NCI-H187 (cell line): ENCODE measurements at places on chromosomes 16 and 17.

DNA sequence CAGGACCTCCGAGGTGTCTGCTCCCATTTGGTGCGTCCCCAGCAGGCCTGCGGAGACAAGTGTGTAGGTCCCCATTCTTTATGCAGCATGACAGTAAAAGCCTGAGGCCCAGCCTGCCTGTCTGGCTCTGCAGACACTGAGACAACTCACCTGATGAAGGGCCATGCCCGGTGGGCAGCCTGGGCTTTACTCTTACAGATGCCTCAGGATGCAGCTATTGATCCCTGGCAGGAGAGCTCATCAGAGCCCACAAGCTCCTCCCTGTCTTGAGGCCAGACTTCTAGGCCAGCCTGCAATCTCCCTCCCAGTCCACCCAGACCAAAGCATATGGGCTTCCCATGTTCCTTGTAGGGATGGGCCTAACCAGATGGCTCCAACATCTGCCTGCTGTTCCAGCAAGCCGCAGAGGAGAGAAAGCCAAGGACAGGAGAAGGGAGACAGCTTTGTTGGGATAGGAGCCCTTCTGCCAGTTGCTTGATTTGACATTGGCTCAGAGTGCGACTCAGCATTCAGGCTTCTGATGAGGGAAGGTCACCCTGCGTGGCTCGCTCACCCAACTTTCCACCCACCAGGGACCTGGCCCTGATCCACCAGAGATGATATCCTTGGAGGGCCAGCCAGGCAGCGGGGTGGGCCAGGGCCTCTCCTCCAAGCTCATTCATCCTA is 87.5 kb downstream of the SOCS1 start:
- no peak for DNase-seq

- no peak for DNase-seq
These were observed 1.3 kb downstream of the PLK1 start for GRCh38 chr16:23679986-23680336.

GRCh38 chr17:56305007-56305406 is 151.7 kb downstream of the ANKFN1 start:
- no peak for DNase-seq

DNA sequence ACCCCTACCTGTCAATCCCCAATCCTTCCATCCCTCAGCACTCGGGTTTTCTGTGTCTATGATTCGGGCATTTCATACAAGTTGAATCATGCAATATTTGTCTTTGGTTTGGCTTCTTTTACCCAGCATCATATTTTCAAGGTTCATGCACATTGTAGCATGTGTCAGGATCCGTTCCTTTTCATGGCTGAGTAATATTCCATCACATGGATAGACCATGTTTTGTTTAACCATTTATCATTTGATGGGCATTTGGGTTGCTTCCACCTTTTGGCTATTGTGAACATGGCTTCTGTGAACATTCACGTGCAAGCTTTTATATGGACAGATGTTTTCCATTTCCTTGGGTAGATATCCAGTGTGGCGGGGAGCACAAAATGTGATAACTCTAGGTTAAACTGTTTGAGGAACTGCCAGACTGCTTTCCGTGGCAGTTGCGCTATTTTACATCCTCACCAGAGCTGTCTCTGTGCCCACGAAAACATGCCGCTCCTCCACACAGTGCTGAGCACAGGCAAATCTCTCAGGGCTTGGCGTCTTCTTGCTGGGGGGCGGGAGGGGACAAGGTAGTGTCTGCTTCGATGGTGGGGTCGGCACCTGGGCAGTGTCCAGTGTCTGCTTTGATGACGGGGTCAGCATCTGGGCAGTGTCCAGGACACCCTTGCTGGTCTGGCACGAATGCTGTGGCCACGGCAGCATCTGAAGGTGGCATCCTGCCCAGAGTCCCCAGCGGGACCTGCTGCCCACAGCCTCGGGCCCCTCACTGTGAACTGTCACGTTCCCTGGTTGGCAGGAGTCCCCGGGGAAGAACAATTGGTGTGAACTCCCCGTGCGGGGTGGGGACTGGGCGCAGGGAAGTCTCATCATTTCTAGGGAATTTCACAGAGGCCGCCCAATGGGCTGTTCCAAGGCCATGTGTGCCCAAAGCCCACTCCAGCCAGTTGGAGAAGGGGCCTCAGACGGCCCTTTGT is 32.4 kb upstream of the JPH3 start:
- DNase-seq: no peak
